ENCODE measurements at places on chromosomes 2 and 18.

GRCh38 chr18:289026-289425, 21.2 kb upstream of the THOC1 start:
- DNase-seq = no peak

DNA sequence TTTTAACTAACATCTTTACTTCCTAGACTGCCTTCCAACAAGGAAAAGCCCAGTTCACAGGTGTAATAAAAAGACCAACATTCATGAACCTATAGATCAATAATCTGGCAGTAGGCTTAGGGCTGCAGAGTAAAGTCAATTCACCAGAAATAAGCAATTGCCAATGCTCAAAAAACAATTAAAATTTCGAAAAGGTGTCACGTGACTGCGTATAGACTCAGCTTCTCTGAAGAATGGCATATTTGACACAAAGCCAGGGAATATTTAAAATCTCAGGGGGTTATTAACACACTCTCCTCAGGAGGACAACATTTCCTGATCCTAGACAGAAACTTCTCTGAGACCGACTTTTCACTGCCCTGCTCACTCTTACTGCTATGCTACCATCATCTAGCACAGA, 245.2 kb upstream of the LRATD1 start:
- DNase-seq = no peak

DNA sequence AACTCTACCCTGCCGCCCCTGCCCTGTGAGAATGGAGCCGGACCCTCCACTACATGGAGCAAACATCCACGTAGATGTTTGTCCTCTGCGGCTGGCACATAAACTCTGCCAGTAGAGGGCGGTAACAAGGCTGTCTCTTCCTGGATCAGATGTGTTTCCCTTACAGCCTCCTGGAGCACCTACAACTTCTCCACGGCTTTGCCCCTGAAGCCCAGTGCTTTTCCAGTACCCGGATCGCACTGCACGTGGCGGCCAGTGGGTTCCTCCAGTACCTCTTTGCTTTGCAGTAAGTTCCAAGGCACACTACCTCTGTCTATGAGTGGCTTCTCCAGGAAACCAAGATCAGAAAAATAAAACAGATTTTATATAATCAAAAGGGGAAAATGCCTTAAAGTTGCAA, 651.3 kb downstream of the DCDC2C start:
- peak; percentile 1 for DNase-seq

DNA sequence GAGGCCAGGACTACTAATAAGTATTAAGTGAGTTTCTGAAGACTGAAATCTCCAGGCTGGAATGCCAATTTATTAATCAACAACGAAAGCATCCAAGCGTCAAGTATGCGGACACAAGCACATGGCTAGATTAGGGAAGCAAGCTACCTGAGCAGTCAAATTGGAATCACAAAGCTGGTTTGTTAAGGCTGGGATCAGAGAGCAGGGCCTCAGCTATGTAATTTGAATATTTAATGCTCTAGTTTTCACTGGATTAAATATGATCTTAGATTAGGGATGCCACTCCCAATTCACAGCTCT, 5.7 kb downstream of the CCL20 start:
- no peak for DNase-seq

DNA sequence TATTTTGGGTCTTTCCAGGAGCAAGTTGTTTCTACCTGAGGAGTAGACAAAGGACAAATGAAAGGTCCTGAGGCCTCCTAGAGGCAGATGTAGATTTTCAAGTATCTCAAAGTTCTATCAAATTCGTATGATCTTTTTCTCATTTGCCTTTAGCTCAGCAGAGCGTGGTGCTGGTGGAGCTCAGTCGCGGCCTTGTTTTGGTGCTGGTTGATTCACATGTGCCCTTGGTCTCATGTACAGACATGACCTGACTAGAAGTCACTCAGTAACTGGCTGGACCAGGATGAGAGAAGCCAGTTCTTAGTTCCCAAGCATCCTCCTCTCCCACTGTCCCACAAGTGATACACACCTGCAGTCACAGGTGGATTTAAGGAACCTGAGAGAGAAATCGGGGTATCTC, 264.0 kb downstream of the PRKCE start:
- DNase-seq = no peak

- no peak for DNase-seq
Observed at GRCh38 chr2:208253600-208254117, 1.2 kb downstream of the IDH1 start.

DNA sequence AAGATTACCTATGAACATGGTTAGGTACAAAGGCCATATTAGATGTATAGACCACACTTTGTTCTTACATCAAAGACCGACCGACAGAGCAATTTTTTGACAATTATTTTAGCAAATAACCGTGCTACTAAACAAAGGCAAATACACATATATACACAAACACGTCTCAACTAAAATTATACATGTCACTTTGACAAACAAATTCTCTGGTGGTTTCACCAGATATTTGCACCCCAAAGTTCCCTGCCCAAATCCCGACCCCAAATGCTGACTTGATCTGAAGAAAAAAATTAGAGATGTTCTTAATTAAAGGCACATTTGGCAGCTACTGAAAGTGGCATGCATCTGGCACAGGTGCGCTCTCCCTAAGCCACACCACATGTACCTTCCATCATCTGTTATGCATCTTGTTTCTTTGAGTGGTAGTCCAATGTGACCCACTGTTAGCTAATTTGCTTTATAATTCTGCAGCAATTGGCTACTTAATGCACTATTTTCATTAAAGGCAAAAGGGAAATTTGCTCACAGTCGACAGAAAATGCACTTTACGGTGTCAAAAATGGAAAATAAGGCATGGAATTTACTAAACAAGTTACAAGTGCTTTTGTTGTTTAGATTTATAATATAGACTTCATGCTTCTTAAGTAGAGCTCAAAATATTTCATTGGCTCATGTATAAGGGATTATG, 92.1 kb downstream of the ARHGEF33 start:
- DNase-seq = no peak

DNA sequence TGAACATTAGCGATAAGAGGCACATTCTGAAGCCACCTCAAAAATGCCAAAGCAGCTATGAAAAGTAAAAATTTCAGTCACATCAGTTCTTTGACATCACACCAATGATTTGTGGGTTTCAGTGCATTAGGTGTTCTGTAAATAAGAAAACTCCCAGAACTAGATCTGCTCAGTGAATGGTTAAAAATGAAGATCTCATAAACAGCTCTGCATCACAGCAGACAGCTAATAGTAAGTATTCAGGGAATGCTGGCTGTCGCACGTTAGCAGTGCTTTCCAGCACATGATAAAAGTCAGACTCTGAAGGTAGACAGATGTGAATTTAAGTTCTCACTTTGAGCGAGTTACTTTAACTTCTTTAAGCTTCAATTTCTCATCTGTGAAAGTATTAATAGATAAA, 154.9 kb downstream of the SATB2 start:
- DNase-seq = peak; percentile 23
